A673 (cell line): ENCODE measurements at places on chromosomes 3 and 15. TPM values are rescaled to one million over a fixed set of nuclear protein-coding genes. Genes with fewer than 3 reads are reported as not detected.
A peak's percentile ranks its signal among the peaks of the same experiment; 100 is the strongest.

- no peak for DNase-seq
Measured at GRCh38 chr15:89910891-89911626, 1.7 kb downstream of the ARPIN start.

DNA sequence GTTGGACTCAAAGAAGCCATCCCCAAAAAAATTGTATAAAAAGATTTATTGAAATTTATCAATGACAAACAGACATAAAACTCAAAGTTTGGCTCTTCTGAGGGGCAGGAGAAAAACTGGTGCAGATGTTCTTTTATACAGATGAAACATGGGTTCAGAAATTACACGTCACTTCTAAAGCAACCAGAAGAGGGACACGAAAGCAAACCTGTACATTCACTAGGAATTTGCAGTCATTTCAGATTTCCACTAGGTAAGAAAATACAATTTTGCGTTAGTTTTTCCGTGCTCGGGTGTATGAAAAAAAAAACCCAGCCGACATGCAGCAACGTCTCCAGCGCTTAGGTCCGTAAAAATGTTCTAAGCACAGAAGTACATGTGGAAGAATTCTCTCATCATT is 41.8 kb downstream of the ANP32A start:
- no peak for DNase-seq

Gene GOLGA8J
- 0.22 TPM in 1 of 2 replicates, not detected in the other for total RNA-seq

- no peak for DNase-seq
Measured at GRCh38 chr15:27695726-27696125, 403.4 kb downstream of the OCA2 start.

DNA sequence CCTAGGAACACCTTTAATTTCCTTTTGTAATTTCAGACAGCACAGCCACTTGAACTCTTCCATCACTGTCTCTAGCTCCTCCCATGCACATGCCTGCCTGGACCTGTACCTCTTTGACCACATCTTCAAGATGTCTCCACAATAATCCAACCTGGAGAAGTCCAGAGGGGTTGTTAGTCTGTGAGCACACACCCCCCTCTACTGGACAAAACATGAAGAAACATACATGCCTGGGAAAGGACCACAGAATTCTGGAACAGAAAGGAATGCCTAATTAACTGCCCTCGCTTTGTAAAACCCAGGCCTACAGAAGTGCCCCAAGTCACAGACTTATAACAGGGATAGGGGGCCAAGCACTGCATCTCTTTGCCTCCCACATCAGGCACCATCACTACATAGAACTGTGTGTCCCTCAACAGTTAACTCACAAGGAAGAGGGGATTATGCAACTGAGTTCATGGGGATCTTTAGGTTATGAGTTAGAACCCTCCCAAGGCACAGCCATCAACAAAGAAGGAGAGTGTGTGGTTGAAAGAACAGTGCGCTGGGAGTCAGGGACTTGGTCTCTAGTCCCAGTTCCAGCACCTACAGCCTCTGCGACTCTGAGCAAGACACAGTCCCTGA is 61.7 kb downstream of the FMN1 start:
- peak; percentile 71 for DNase-seq

Gene GOLGA6C
- total RNA-seq: not detected in 2 replicates

- no peak for DNase-seq
Measured at GRCh38 chr3:190155752-190156151, 35.1 kb upstream of the P3H2 start.

Gene CILP
- total RNA-seq: 0.04 TPM in 1 of 2 replicates, not detected in the other

Gene ZBED2
- total RNA-seq: not detected in 2 replicates

Gene LRRC31
- not detected in 2 replicates for total RNA-seq

Gene HRG
- not detected in 2 replicates for total RNA-seq

- DNase-seq: no peak
Measured at GRCh38 chr3:40864146-40864782, 335.0 kb upstream of the CTNNB1 start.

- no peak for DNase-seq
Measured at GRCh38 chr3:57793737-57794187, 37.7 kb downstream of the SLMAP start.

DNA sequence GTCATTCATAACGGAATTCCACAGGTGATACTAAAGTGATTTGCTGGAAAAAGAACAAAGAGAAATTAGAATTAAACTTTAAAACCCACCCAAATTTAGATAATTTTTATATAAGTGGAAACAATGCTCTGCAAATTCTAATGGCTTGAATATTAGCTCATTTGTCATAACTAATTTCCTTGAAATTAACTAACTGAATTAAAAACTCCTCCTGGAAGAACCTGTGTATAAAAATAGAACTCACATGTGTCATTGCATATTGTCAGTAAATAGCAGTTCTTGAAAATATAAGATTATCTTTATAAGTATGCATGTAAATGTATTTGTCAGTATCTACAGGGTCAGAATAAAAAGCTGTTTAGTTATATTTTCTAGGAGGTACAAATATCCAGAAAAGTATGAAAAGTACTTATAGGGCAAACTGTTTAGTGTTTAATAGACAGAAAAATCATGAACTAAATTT is 16.3 kb downstream of the ZIC1 start:
- DNase-seq: no peak

Gene CHMP2B
- total RNA-seq: 33.7 and 36.5 TPM in 2 replicates

DNA sequence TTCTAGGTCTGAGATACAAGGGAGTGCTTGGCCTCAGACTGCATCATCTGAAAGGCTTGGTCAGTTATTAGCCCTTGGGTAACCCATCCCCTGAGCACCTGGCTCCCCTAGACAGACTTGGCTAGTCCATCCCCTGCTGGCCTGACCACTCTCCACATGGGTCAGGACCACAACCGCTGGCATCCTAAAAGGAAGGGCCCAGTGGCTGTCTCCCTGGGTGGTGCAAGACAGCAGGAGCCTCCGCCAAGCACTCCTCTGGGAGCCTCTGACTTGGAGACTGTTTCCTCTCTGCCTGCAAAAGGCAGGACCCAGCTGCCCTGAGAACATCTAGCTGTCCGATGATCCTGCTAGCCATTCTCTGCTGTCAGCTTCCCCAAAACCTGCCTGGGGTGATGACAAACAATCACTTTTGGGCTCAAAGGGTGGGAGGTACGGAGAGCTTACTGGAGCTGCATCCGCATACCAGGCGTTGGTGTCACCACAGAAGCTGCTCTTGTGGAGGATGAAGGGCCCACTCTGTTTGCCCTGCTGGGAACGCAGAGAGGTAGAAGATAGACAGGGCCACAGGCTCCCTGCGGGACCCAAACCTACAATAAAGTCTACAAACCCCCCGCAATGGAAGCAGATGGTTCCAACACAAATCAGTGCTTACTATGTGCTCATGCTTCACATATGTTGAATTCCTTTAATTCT is 108.0 kb upstream of the PRR20G start:
- no peak for DNase-seq
